Renal cortical epithelial cell (primary cell): ENCODE measurements at places on chromosomes 5 and 9. TPM values are rescaled to one million over a fixed set of nuclear protein-coding genes. Genes with fewer than 3 reads are reported as not detected.

ST8SIA4 gene
- 0.17 and 3.9 TPM in 2 replicates for total RNA-seq

ENHO gene
- total RNA-seq: 0.30 TPM in 1 of 2 replicates, not detected in the other

ACOT12 gene
- 0.10 TPM in 1 of 2 replicates, not detected in the other for total RNA-seq

CA9 gene
- total RNA-seq: 6.8 and 6.9 TPM in 2 replicates

ZNG1C gene
- total RNA-seq: 18.4 and 39.4 TPM in 2 replicates

LPAR1 gene
- 9.4 and 16.4 TPM in 2 replicates for total RNA-seq

GHR gene
- total RNA-seq: under 0.01 and 0.55 TPM in 2 replicates

EIF4E1B gene
- not detected in 2 replicates for total RNA-seq

CAVIN4 gene
- 0.69 and 1.6 TPM in 2 replicates for total RNA-seq

ZFP2 gene
- 1.2 and 6.4 TPM in 2 replicates for total RNA-seq

MARCHF11 gene
- total RNA-seq: not detected in 2 replicates

OR1J4 gene
- total RNA-seq: not detected in 2 replicates

ZNF474 gene
- total RNA-seq: 0.17 and 0.50 TPM in 2 replicates

PAM gene
- total RNA-seq: 405 and 963 TPM in 2 replicates

C5orf46 gene
- 0.35 TPM in 1 of 2 replicates, not detected in the other for total RNA-seq

PCDHA4 gene
- total RNA-seq: 4.2 and 9.6 TPM in 2 replicates

TCF7 gene
- 1.0 and 2.0 TPM in 2 replicates for total RNA-seq

ZNF169 gene
- 2.4 and 5.9 TPM in 2 replicates for total RNA-seq
